GM23248 (cell line): ENCODE measurements at places on chromosomes 2 and 18.

DNA sequence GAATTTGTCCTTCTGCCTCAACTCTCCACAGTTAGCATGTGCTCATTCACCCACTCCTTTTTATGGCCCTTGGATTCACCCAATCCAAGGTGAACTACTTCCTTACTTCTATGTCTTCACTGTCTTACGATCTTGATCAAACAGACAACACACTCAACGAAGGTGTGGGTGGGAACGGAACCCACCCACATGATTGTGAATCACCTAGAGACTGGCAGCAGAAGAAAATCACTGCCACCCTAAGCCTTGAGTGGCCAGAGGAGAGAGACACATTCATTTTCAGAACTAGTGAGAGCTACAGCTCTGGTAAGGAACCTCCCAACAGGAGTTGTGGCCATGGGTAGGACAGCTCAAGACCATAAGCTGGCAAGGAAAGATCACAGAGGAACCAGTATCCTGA is 194.3 kb downstream of the PLCL1 start:
- DNase-seq, result no peak

GRCh38 chr2:64186699-64187605 is 42.7 kb upstream of the PELI1 start:
- DNase-seq, result peak; percentile 6

GRCh38 chr18:44715245-44715644 is 34.6 kb downstream of the SETBP1 start:
- peak; percentile 92 for DNase-seq

- peak; percentile 33 for DNase-seq
Measured at GRCh38 chr2:164917296-164917903, 37.9 kb downstream of the SLC38A11 start.

- DNase-seq, result peak; percentile 27
Measured at GRCh38 chr2:232008907-232009638, 47.6 kb downstream of the DIS3L2 start.
